Skin of body (tissue), 3 donors: ENCODE measurements at places on chromosomes 1 and 21. TPM values are rescaled to one million over a fixed set of nuclear protein-coding genes. Genes with fewer than 3 reads are reported as not detected.
A peak's percentile ranks its signal among the peaks of the same experiment; 100 is the strongest.

Gene STIL
- 7.1 TPM for total RNA-seq

Gene CHI3L1
- total RNA-seq = 42.2 TPM

Gene S100A3
- 36.0 TPM for total RNA-seq

Gene RCAN1
- 33.9 TPM for total RNA-seq

Gene RIPPLY3
- total RNA-seq = 0.20 TPM

Gene TAL1
- total RNA-seq = 5.3 TPM

Gene AZIN2
- 10.4 TPM for total RNA-seq

Gene G0S2
- total RNA-seq = 162 TPM

Gene ADORA3
- total RNA-seq = 0.20 TPM

Gene SLC44A5
- total RNA-seq = 0.89 TPM

Gene PDC
- not detected for total RNA-seq

Gene HAPLN2
- total RNA-seq = 0.20 TPM

Gene GART
- total RNA-seq = 58.1 TPM

Gene BARHL2
- not detected for total RNA-seq

Gene GJB3
- total RNA-seq = 18.2 TPM

Gene SPRR2A
- 1.6 TPM for total RNA-seq

Gene PLA2G2A
- total RNA-seq = 4.8 TPM

GRCh38 chr1:33032126-33032869 lies 4.4 kb downstream of the AK2 start:
- DNase-seq = no peak

DNA sequence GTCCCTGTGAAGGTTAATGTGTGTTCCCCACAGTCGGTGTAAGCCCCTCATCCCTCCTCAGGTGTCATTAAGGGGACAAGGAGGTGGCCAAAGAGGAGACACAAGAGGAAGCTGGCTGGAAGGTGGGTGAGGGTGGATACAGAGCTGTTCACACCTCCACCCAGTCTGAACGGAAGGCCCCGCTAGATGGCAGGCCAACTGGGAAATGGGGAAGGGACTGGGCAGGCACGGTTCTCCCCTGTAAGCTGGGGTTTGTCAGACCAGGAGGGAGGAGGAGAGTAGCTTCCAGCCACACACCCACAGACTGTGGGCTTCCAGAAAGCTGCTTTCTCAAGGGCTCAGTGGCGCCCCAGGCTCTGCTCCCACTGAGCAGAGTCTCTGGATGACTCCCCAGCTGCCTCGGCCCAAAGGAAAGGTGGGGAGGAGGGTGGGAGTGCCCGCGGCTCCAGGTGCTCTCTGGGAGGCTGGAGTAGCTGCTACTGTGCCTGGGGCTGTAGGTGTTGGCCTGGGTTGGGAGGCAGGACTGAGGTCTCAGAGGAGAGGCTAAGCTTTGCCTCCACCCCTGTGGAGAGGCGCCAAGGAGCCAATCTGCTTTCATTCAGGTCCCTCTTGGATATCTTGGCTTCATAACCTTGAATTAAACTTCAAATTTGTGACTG lies 41.2 kb downstream of the PCP4 start:
- DNase-seq = no peak

- no peak for DNase-seq
Measured at GRCh38 chr1:186152620-186153239, 222.3 kb downstream of the TPR start.

DNA sequence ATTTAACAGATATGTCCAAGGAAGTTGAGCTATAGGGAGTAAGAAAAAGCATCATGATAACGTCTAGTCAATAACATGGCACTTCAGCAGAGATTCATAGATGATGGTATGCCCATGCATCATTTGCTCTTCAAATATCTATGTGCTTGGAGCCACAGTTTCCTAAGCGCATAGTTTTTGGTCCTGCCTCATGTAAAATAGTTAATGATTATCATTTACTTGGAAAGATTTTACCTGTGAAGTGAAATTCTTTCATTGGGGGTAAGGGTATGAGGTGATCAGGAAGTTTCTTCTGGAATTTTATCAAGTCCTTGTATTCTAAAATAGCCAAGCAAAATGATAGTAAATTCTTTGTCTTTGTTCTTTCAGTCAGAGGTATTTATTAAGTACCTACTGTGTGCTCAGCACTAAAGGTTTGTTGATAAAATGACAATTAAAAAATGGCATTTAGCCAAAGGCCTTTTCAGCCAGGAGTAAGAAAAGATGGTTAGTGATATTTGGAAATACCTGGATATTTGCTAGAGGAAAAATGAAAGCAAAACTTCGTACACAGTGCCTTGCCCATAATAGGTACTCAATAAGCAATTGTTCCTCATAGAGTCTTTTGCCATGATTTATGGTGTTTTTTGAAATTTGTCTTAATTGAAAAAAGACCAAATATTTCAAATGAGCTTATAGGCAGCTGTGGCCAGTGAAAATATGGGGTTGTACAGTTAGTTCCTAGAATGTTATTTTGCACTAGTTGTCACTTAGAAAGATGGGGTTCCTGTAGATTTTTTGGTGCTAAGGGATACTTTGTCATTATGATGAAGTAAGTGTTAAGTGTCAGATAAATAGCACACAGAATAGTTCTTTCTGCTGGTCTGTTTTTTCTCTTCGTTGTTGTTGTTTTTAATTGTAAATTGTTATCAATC lies 13.1 kb downstream of the PDIK1L start:
- DNase-seq = no peak

GRCh38 chr1:182786223-182786994 lies 3.2 kb upstream of the NPL start:
- peak; percentile 49 for DNase-seq

GRCh38 chr1:6785728-6786505 lies 663 bp downstream of the CAMTA1 start:
- DNase-seq = no peak

GRCh38 chr1:109508873-109509175 lies 703 bp downstream of the AMIGO1 start:
- DNase-seq = no peak

DNA sequence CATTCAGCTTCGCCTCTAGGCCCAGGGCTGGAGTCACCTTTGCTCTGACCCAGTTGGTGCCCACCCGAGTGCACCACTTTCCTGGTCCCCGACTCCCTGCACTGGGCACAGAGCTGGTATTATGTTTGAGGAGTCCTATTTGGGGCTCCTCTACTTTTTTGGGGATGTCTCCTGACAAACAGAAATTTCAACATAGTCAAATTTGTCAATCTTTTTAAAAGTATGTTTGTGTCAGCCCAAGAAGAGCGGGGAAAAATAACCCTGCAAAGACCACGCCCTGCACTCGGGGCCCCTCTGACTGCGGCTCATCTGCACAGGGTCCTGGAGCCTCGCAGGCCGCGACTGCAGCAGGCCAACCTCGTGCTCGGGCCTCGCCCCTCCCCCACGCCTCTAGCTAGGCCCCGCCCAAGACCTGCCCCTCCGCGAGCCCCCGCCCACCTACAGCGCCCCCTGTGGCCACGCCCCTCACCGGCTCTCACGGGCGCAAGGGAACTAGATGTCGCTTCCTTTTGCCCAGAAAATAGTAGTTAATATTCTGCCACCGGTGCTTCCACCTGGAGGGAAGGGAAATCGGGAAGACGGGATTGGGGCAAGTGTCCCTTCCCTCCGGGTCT lies 11.4 kb downstream of the FAM229A start:
- no peak for DNase-seq

GRCh38 chr21:31583498-31583897 lies 76.0 kb upstream of the SOD1 start:
- DNase-seq = no peak

- no peak for DNase-seq
Measured at GRCh38 chr1:77281491-77282186, at the start of gene AK5. TSS of gene AK5 (plus strand) at chr1:77282019. CDS start at chr1:77282314, 295 bp downstream.

GRCh38 chr1:29648026-29648425 lies 411.7 kb downstream of the PTPRU start:
- DNase-seq = no peak

DNA sequence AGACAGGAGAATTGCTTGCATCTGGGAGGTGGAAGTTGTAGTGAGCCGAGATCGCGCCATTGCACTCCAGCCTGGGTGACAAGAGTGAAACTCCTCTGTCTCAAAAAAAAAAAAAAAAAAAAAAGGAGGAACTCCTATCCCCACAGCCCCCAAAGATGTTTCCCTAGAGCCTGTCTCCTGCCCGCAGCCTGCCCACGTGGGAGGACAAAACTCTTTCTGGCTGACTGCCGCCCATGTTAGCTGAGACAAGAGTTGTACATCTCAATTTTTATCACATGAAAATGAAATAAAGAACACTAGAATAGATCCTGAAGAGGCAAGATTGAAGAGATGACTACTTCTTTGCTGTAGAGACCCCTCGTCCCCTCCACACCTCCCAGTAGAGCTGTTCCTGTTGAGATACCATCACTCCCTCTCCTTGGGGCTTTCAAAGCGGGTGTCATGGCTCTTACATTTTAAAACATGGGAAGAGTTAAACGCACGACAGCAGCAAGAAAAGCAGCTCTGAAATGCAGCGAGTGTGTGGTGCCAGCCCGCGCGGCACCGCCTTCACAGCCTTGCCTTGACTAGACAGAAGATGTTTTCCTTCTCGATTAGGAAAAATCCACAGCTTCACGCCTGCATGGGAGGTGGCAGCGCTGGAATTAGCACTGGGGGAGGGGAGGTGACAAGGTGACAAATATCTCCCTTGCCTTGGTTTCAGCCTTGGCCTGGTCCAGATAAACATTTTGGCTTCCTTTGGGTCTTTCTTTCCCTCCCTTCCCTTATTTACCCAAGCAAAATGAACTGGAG lies 253.4 kb upstream of the CSF3R start:
- no peak for DNase-seq

- DNase-seq = no peak
Measured at GRCh38 chr1:7511381-7511780, 259.7 kb upstream of the VAMP3 start.

DNA sequence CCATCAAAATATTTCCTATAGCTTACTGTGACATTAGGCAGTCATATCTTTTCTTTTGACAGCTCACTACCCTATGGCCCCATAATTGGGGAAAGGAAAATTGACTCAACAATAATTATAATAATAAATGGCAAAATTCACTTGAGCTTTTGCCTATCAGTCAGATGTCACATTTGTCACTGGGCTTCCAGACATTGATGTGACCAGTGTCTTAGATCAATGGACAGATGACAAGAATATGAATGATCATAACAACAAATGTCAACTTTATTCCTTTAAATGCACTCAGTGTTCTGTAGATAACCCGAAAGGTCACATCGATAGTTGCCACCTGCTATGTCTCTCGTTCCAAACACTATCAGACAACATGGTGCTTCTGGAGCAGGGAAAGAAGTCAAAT lies 266.7 kb downstream of the GPATCH2 start:
- no peak for DNase-seq

DNA sequence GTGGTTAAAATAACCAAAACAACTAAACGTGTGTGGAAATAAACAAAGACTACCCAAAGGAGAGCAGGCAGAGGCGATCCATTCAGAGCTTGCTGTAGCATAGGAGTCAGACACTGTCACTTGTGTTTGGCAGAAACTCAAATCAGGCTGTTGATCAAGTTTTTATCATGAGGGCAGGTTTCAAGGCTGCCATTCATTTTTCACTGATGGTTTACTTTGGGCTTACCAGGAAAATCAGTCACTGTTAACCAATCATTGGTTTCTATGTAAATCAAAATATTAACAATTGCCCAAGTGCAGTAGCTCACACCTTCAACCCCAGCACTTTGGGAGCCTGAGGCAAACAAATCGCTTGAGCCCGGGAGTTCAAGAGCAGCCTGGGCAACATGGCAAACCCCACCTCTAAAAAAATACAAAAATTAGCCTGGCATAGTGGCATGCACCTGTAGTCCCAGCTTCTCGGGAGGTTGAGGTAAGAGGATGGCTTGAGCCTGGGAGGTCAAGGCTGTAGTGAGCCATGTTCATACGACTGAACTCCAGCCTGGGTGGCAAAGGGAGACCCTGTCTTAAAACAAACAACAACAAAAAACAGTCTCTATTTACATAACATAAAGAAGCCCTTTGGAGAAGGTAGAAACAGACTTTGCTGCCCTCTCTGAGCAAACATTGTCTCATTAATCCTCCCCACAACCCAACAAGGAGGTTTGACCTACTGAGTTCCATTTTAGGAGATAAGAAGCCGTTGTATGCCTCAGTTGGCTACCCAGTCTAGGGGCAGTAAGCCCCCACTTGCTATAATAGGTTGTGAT lies 21.1 kb upstream of the ETS2 start:
- DNase-seq = no peak

GRCh38 chr1:119480175-119480574 lies 26.8 kb upstream of the HSD3B1 start:
- no peak for DNase-seq

- no peak for DNase-seq
Measured at GRCh38 chr1:2193514-2194281, 874 bp downstream of the FAAP20 start.

GRCh38 chr1:212230329-212230728 lies 54.9 kb upstream of the PPP2R5A start:
- DNase-seq = no peak

GRCh38 chr1:40161888-40162397 lies 756 bp downstream of the RLF start:
- no peak for DNase-seq

GRCh38 chr1:149986486-149987296 lies 23.8 kb downstream of the OTUD7B start:
- DNase-seq = peak; percentile 58

- no peak for DNase-seq
Measured at GRCh38 chr21:42900446-42900845, 7.3 kb downstream of the NDUFV3 start.

- DNase-seq = no peak
Measured at GRCh38 chr1:152481869-152482664, 28.5 kb upstream of the LCE5A start.

DNA sequence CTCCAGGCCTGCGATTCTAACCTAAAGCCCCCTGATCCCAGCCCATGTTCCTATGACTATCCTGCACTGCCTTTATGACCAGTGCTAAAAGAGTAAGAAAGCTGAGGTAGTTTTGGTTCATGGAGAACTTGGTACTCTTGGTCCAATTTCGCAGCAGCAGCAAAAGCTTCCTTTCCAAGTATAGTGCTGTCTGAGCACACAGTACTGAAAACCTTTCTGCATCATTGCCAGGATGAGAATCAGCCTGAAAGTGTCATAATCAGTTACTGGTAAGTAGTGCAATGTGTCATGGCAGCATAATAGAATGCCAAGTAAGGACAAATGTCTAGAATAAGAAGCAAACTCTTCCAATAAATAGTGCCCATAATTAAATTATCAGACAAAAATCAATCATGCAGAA lies 889.6 kb upstream of the ADGRL4 start:
- DNase-seq = no peak

- no peak for DNase-seq
Measured at GRCh38 chr1:26772687-26773086, 15.1 kb upstream of the PIGV start.

- DNase-seq = peak; percentile 79
Measured at GRCh38 chr1:153771261-153771660, 3.9 kb upstream of the SLC27A3 start.

DNA sequence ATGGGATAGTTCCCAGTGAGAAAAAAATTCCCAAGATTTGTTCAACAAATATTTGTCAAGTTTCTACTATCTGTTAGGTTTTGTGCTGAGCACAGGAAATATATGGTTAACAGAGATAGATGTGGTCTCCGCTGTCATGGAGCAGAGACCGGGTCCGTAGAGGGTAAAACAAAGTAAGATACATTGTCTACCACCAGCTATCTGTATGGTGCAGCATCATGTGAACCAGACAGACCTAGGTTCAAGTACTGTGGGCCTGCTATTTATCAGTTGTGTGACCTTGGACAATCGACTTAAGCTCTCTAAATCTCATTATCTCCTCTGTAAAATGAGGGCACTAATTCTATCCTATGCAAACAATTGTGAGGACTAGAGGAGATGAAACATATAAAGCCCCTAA lies 109.8 kb downstream of the DUSP10 start:
- no peak for DNase-seq
